DMS153 (cell line): ENCODE measurements at places on chromosomes 6 and 20.

DNA sequence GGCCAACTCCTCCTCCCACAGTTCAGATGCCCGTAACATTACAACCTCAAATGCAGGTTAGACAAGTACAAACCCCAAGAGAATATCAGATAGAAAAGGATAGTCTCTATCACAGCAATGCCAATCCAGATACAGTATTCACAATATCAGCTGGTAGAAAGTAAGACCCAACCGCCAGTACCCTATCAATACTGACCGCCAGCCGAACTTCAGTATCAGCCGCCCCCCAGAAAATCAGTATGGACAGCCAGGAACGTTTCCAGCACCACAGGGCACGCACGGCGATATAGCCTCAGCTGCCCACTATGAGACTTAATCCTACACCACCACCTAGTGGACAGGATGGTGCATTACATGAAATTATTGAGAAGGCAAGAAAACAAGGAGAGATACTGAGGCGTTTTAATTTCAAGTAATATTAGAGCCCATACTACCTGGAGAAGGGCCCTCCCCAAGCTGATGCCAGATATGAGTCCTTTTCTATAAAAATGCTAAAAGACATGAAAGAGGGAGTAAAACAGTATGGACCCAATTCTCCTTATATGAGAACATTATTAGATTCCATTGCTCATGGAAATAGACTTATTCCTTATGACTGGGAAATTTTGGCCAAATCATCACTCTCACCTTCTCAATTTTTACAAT, 17.6 kb upstream of the EIF2S2 start:
- peak; percentile 69 for DNase-seq

DNA sequence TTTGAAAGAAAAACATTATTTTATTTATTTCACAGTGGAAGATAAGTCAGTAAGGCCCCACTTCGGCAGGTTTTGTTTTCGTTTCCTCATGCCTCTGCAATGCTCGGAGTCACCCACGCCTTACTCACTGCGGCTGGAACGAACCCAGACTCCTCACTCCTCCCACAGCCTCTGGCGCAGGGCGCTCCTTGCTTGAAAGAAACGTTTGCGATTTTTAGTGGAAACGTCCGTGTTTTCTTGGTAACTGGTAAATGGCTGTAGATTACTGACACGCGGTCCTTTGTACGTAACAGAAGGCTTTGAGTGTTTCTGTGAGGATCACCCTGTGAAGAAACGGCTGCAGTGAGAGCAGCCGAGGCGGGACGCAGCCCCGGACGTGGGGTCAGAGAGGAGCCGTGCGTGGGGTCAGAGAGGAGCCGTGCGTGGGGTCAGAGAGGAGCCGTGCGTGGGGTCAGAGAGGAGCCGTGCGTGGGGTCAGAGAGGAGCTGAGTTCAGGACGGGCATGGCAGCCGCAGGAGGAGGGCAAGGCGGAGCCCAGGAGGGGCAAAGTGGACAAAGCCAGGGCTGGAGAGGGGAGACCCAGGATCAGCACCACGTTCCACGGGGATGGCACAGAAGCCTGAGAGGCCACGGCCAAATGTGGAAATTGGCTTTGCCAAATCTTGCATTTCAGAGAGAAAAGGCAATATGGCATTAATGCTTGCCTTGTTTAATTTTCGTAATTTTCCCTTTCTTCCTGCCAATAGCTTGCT, 198.6 kb upstream of the THBS2 start:
- DNase-seq = no peak

DNA sequence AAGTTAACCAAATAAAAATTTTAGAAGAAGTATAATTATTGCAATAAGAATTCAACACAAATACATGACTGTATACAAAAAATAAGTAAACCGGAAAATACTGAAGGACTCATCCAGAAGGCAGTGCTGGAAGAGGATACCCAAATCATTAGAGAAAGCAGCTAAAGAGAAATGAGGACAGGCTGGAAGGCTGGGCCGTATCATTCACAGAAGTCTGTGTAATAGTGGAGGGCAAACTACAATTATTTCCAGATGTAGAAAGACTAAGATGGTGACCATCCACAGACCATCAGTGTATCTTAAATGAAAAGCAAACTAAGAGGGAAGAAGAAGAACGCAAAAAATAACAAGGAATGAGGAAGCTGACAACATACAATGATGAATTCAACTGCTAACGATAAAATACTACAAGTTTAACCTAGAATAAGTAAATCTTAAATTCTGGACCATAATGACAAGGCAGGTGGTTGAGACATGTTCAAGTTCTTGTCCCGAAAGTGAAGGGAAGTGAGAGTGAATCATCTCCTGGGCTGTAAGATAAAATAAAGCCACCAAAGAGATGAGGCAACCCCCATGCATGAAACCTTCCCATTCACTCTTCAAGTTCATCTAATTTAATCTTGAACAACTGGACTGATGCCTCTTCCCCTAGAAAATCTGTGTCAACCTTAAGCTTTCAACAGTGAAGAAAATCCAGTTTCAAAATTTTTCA, 71.5 kb downstream of the SLC23A2 start:
- DNase-seq = no peak

DNA sequence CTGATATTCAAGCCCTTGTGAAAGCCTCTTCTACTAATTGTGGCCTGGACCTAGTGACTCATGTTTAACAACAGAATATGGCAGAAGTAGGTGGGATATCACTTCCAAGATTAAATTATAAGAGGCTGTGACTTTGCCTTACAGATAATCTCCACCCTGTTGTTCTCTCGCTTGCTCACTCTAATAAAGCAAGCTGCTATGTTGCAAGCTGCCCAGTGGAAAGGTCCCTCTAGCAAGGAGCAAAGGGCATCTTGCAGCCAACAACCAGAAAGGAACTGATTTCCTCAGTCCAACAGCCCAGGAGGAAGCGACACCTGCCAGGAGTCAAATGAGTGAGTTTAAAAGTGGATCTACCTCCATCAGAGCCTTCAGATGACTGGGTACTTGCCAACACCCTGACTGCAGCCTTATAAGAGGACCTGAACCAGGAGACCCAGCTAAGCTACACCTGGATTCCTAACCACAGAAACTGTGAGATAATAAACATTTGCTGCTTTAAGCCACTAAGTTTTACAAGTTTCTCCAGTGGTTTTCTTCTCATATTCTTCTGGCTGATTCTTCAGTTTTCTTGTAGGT, 112.6 kb downstream of the FRK start:
- no peak for DNase-seq

DNA sequence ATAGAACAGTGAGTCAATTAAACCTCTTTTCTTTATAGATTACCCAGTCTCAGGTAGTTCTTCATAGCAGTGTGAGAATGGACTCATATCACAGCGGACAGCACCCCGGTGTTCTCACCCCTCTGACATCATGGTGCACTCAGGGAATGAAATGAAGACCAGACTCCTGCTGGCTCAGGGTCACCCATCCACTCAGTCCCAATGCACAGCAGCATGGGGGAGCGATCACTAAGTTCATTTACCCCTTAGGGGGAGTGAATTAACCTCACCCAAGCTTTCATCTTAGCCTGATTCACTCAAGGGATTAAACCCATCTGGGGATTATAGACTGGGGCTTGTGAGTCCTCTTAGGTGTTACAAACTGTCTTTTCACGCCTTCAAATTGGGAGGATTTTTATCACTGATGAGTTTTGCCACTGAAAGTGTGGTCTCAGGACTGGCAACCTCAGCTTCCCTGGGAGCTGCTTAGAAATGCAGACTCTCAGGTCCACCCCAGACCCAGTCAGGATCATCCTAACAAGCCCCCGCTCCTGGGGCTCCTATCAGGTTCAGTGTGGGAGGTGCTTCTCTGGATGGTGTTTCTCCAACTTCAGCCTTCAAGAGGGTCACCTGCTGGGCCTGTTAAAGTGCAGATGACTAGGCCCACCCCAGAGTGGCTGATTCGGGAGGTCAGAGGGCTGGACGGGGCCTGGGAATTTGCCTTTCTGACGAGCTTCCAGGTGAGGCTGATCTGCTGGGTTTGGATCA, 44.3 kb upstream of the FRMD1 start:
- no peak for DNase-seq

- DNase-seq = peak; percentile 71
Measured at GRCh38 chr6:32609731-32610640, 20.3 kb upstream of the HLA-DRB1 start.

DNA sequence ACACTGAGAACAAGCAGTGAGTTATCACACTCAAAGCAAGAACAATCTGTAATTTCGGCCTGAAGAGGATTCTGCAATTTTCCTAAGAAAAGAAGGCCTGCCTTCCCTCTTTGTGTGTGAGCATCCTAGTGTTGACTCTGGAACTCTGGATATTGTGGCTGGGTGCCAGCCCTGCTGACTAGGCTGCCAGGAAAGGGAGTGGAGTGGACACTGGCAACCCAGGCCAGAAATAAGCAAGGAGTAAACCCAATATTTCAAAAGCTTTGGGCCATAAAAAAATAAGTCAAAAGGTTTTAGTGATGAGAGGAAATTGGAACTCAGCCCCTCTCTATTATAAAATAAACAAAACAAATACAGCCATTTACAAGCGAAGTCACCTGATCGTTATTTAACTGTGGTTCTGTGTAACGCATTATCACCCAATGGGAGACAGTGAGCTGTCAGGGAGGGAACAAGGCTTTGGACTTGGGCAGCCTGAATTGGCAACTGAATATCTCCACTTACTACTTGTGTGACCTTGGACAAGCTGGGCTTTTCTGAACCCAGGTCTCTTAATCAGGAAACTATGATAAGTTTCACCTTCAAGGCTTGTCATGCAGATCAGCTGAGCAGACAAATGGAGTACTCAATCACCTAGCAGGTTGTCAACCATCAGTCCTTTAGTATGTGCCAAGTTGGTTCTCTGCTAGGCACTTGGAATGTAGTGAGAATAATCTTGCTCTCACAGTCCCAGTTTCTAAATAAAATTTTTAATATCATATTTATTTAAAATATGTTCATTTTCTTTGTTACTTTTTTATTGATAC, 196.2 kb downstream of the PAX1 start:
- DNase-seq = peak; percentile 56

DNA sequence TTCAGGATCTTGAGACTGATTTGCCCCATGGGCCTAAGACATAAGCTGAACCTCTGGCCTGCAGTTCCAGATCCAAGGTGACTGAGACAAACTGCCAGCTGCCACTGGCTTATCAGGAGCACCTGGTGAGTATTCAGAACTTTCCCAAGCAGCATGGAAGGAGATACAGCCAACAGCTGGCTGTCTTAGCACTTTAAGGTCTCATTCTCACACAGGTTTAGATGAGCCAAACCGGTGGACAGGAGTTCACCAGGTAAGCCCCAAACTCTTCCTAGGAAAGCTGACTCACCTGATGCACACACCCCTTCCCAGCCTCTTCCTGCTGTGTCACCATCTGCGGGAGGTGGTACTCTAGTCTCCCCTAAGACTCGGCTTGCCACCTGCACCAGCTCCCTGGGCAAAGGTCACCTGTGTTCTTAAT, at the start of gene BANF2:
Gene BANF2 (plus strand): TSS at position 36 of the 421 bp plus-strand sequence. CDS start 25,060 bp downstream, outside the sequence.
- DNase-seq = no peak

GRCh38 chr20:48722002-48722731, 105.6 kb downstream of the PREX1 start:
- DNase-seq = no peak

DNA sequence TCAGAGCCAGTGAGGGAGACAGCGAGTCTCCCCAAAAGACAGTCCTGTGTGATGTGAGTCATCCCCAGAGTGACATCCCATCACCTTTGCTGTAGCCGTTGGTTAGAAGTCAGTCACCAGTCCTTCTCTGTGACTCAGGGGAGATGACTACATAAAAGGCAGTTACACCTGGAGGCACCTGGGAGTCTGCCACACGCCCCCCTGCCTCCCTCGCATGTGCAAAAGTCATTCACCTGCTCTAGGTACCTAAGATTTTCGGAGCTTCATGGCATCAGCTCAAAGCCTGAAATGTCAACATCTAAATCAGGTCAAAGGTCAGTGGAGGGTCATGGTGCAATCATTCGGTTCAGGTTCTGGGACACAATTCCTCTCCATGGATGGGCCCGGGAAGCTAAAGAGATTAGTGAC, 50.3 kb downstream of the PRR18 start:
- DNase-seq = no peak

DNA sequence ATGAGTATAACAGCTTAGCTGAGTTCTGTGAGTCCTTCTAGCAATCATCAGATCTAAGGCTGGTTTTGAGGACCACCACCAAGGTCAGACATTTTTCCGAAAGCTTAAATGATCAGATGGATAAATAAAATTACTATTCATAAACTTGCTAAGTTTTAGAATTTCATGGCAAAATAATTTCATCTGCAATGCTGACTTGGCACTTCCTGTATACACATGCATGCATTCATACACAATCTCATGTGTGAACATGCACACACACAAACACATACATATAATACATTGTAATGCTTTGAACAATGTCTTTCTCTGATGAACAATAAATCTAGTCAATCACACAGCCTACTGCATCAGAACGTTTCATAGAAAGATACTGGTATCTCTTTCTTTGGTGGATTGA, 1068.3 kb downstream of the HACE1 start:
- no peak for DNase-seq

- DNase-seq = no peak
Measured at GRCh38 chr20:36391456-36391855, 85.3 kb downstream of the DLGAP4 start.

GRCh38 chr6:126631363-126631762, 291.4 kb downstream of the CENPW start:
- no peak for DNase-seq

- no peak for DNase-seq
Measured at GRCh38 chr6:20366082-20366830, 35.4 kb upstream of the E2F3 start.

DNA sequence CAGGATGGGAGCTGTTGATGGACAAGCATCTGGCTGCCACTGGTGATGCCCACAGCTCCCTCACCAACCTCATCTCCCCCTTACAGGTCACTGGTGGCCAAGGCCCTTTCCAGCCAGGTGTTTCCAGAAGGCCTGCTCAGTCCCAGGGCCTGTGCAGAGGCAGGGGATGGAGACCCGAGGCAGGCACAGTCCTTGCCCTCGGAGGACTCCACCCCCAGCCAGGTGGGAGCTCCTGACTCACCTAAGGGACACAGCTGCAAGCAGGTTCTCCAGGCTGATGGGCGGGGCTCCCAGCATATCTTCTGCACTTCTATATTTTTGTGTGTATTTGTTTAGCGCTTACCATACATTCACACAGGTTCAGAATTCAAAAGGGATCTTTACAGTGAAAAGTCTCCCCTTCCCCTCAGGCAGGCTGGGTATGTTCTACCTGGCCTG, 17.4 kb downstream of the PRPH2 start:
- no peak for DNase-seq

DNA sequence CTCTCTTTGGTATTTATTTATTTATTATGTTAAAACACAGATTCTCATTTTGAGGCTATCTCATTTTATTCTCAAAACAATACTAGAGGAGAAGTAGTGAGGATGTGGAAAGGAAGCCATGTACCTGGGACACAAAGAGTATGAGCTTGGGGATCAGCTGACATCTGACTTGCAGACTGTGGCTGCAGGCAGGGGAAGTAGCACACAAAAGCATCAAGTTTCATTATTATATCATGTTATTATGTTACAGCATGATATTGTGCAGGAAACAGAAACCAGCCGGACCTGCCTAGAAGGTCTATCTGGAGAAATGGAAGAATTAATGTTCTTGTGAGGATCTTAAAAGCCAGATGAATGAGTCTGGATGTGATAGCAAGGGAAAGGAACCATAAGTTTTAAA, 248.2 kb downstream of the KHDC1L start:
- peak; percentile 44 for DNase-seq

GRCh38 chr20:18702736-18703135, 110.8 kb upstream of the SCP2D1 start:
- DNase-seq = no peak
